Stimulated activated CD4-positive, alpha-beta T cell treated with anti-CD3 and anti-CD28 coated beads, Interleukin-1b, Interleukin-23, amount 100 ng/mL, for 1 hour (primary cell): ENCODE measurements at places on chromosomes 7 and 10.

DNA sequence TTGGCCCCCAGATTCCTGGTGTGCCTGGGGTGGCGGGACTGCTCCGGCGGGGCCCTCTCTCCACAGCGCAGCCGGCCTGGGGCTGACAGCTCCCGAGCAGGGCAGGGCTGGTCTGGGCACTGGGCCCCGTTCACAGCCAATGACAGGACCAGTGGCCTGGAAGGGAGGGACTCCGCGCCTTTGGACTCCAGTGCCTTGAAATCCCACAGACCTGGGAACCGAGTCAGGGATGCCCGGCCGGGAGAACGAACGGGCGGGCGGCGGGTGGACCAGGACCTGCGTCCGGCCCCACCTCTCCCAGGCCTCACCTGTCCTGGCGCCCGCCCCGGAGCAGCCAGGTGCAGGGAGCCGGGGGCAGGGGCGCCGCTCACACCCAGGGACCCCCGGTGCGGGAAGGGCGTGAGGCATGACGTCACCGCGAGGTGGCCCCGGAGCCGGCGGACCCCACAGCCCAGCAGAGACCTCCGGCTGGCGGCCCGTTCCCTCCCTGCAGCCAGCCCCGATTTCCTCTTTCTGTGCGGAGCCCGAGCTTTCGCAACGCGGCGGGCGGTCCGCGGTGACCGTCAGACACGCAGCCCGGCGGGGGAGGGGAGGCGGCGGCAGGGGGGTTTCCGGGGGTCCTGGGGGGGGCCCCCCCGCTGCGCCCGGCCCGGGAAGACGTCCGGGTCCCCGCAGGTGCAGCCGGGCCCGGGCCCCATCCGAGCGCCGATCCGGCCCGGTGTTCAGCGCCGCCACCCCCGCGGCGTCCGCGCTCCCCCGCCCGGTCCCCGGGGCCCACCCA is 743 bp downstream of the ADAP1 start:
- no peak for DNase-seq

DNA sequence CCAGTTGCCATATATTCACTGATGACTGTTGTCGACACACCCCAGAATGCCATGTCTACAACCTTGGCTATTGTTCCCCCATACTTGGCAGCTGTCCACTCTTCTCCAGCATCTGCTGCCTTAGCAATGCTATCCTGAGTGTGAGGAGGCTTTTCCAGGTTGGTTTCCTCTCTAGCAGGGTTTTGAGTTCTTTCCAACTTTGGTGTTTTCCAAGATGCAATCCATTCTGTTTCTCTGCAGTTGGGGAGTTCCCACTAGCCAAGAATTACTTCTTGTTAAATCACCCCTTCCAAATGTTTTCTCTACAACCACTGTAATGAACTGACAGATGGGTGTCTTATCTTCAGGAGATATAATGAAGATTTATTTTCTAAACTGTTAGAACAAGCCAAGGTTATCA is 617.4 kb downstream of the CCSER2 start:
- DNase-seq = no peak

- no peak for DNase-seq
These were observed 10.9 kb upstream of the TAS2R39 start for GRCh38 chr7:143172354-143172753.

- no peak for DNase-seq
These were observed 183.2 kb downstream of the CXCL12 start for GRCh38 chr10:44201656-44202055.

GRCh38 chr7:50688226-50688590 is 94.5 kb downstream of the GRB10 start:
- DNase-seq = no peak

DNA sequence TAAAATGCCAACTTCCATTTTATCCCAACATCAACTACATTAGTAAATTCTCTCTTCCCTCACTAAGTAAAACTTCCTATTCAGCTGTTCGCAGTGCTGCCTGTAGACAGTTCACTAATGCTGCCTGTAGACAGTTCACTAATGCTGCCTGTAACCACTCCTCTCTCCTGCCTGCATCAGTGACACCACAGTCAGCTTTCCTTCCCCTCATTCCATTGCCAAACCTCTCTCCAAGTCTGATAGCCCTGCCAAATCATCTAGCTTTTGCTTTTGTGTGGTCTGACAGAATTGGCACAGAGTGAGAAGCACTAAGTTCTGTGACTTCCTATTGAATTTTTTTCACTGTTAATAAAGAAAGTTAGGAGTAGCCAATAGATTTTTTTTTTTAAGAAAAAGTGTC is 43.0 kb upstream of the MACC1 start:
- DNase-seq = no peak

DNA sequence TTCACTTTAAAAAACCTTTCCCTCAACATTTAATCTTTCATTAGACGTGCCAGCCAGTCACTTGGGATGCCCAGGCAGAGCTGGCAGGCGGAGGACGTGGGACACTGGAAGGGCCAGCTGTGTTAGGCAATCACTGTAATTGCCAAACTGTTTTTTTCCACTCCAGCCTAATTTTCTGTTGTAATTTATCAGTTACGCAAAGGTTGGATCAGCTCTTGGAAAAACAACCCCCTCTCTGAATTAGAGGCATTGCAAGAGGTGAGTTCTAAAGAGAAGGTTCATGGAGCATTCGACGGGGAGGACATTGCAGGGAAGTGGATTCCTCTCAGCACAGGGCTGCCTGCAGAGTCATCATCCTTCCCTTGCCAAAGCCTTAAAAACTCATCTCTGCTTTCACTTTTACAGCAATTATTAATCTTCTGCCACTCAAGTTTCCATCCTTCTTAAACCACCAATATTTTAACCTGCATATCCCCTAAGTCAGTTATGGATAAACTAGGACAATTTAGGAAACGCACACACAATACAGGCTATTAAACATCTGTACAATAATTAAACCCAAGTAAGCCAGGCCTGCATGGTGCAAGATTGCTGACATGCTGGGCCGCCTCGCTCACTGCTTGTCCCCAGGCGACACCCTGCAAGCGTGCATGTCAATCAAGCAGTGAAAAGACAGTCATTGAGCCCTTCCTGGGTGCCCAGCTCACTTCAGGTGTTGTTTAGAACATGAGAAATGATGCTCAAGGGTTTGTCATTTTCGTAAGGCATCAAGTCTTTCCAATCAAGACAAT is 272.3 kb upstream of the RNF32 start:
- no peak for DNase-seq

- DNase-seq = no peak
These were observed 34.7 kb upstream of the FOXI2 start for GRCh38 chr10:127702271-127702670.

DNA sequence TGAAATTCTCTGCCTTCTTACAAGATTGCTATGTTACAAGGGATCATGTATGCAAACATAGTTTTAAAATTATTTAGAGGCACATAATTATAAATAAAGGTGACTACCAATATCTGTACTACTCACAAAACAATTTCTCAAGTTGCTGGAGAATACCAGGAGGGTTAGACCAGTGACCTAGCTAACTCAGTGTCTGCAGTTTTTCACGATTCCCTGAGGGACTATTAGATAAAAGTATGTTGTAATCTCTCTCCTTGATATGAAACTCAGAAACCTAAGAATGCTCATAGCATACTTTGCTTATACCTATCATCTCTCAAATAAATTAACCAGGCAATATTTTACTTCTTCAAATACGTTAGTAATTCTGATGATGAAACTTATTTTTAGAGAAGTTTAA is 534.0 kb upstream of the ANKRD30A start:
- no peak for DNase-seq

DNA sequence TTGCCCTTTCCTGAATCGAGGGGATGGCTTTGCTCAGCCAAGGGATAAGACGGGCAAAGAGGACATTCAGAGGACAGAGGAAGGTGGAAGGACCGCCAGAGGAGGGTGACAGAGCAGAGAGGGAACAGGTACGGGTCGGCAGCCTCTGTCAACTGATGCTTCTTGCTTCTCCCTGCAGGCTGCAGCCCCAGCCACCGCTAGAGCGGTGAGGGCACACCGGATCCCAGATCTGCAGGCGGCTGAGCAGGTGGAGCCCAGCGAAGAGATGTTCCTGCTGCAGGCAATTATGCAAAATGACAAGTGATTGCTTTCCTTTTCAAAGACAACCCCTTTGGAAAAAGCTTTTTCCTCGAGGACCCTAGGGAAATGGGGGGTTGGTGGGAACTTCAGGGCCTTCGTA is 181.9 kb upstream of the ANKRD30A start:
- no peak for DNase-seq

DNA sequence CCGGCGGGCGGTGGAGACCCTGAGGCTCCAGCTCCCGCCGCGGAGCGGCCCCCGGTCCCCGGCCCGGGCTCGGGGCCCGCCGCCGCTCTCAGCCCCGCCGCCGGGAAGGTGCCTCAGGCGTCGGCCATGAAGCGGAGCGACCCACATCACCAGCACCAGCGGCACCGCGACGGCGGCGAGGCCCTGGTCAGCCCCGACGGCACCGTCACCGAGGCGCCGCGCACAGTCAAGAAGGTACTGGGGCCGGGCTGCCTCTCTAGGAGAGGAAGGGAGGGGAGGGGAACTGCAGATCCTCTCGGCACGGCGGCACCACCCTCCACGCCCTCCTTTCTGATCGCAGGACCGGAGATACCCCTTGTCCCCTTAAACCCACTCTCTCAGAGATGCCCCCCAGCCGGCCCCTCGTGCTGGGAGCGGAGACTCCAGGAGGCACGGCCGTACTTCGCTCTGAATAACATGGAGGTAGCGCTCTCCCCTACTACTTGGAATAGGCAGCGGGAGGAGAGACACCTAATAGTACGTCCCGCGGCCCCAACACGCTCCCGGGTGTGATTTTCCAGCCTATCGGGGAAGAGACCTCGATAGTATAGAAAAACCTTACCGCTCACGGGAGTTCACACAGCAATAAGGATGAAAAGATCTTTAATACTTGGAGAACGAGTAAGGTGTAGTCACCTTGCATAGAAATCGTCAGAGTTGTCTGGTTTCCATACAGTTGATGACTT is 538 bp downstream of the AHCYL2 start:
- DNase-seq = peak; percentile 12

DNA sequence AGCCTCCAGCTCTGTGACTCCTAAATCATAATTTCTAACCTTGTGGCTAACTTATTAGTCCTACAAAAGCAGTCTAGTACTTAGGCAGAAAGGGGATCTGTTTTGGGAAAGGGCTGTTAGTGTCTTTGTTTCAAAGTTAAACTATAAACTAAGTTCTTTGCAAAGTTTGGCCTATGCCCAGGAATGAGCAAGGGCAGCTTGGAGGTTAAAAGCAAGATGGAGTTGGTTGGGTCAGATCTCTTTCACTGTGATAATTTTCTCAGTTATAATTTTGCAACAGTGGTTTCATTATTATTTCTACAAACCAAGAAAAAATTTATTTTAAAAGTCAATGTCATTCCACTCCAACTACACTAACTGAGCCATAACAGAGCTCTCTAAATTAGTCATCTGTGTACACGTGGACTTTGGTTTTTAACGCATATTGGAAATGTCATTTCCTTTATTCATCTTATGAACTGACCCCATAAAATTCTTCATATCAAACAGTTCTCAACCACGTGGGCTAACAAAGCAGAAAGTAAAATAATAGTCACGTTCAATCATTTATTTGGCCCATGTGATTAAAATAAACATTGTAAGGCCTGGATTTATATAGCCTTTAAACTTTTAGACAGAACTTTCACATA is 143.2 kb upstream of the C7orf33 start:
- DNase-seq = no peak

- DNase-seq = no peak
These were observed 369.6 kb upstream of the POT1 start for GRCh38 chr7:125299003-125299765.

DNA sequence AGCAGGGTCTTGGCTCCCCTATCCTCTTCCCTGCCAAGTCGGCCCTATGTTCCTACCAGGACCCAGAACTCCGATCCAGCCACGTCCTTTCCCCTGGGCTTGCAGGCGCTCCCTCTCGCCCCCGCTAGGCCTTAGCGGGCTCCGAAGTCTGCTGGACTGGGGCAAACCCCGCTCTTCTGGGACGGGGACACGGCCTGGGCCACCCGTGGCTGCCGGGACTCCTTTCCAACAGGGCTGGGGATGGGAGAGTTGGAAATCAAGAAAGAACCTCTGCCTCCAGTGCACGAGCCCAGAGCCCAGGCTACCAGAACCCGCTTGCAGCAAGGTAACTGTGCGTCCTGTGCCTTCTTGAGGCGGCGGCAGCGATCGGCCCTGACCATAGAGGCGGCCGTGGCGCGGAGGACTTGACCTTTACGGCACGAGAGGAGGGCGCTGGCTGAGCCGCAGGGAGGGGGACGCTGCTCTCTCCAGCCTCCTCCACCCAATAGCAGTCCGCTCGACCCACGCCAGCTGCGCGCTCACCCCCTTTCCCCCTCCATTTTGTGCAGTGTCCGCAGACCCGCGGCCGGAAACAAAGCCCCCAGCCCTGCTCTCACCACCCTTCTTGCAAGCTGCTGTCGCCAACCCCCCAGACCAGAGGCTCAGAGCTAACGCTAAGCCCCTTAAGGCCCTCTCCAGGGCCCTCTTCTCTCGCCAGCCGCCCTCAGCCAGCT is 7.0 kb upstream of the HOXA11 start:
- DNase-seq = no peak

DNA sequence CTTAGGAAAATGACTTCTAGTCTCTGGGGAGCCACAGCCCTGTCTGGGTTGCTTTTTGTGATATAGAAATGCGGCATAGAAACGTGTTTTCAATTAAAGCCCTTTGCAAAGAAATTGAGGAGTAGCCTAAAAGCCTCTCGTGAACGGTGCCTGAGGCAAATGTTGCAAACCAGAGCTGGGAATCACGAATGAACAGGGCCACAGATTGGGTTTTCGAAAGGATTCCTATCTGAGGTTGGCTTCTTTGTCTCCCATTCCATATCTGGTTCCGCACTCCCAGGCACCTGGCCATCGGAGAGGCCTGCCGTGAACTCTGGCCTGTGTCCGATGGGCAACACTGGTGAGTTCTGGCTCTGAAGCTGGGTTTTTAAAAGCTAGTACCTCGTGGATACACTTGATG is 221.6 kb downstream of the TCF7L2 start:
- no peak for DNase-seq
